EH (cell line): ENCODE measurements at places on chromosomes 1 and 21.

DNA sequence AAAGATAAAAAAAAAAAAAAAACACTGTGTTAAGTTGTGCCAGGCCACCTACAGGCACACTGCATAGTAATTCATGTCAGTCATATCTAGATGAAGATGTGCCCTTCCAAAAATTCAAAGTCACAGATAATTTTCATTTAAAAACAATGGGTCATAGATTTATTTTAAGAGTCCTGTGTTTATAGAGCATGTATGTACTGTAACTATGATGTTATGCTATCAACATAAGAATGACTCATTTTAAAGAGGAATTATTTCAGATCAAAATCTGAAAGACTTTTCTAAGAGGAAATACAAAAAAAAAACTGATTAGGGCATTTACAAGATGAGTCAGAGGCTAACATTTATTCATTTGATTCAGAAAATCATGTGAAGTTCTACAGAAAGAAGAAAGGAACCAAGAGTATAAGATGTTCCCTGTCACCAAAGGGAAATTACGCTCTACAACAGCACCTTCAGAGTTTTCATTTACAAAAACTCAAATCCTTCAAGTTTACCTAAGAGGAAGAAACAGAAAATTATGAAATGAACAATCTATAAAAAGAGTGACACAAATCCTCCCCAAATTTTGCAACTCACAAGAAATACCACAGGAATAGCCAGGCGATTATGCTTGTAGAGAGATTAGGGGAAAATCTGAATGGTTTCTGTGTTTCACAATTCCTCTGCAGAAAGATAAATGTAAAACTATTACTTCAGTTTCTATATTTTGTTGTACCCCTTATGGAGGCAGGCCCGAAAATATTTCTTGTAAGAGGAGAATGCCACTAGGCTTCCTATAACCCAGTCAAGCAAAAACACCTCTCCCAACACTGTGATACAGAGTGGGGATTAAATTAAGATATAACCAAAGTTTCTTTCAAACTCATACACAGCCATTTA lies 13.8 kb downstream of the TP53BP2 start:
- peak; percentile 84 for DNase-seq

- no peak for DNase-seq
Observed at GRCh38 chr1:16171314-16172151, 15.7 kb upstream of the EPHA2 start.

DNA sequence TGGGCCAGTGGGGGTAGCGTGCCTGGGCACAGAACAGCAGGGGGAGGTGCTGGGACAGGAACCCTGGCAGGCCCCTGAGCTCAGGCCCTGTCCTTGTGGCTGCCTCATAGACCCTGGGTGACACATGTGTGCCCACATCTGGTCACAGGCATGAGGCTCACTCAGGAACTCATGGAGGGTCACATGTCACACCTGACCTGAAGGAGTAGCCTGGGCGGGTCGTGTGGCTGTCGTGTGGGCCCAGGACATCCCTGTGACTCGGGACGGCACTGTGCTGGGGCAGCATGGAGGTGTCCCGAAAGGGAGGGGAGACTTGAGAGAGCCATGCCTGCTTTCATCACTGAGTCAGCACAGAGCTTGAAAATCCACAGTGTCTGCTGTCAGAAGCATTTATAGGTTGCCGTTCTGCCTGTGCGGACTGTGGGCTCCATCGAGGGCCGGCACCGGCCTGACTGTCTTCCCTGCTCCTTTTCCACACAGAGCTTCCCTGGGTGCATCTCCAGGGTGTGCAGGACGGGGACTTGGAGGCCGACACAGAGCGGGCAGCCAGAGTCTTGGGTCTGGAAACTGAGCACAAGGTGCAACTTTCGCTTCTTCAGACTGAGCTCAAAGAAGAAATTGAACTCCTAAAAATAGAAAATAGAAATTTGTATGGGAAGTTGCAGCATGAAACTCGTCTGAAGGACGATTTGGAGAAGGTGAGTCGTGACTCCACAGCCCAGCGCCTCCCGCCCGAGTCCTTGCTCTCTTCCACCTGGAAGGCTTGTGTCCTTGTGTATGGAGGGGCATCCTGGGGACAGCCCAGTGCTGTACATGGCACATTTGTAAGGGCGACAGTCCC lies 32.8 kb downstream of the PCNT start:
- DNase-seq = no peak

- DNase-seq = no peak
Observed at GRCh38 chr21:44897326-44898010, 23.2 kb downstream of the ITGB2 start.

- no peak for DNase-seq
Observed at GRCh38 chr1:30242722-30243457, 480.5 kb downstream of the MATN1 start.

GRCh38 chr1:16367968-16368890 lies 1.2 kb downstream of the SZRD1 start:
- DNase-seq = peak; percentile 83

DNA sequence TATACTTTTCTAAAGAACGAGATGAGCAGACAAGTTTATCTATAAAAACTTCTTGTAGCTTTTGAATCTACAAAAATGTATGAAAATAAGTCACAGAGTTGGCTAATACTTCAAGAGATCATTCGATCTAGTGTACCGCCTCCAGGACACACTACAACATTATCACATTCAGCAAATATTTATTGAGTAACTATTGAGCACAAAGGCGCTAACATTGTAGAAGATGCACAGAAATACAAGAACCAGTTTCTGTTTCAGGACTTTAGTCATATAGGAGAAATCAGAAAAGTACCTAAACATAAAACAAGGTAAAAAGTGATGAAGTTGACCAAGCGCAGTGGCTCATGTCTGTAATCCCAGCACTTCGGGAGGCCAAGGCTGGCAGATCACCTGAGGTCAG lies 20.6 kb downstream of the WASF2 start:
- DNase-seq = no peak

DNA sequence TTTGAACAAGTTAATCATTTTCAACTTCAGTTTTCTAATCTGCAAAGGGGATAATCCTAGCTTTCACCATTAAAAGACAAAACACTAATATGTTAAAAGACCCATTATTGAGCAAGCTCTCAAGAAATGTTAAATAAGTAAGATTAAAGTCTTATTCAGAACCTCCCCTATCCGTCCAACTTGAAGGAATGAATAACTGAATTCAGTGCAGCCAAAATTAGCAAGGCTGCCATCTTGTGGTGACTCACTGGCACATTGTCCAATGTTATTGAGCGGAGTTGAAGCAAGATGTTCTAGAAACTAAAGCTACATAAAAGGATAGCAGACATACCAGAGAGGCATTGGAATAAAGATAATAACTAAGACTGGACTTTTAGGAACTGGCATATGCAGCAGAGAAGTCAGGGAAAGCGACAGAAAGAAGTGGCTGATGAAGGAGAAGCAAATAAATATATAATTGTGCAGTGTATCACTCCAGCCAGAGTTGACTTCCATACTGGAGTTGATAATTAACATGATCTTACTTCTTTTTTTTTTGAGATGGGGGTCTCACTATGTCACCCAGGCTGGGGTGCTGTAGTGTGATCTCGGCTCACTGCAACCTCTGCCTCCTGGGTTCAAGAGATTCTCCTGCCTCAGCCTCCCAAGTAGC lies 8.2 kb upstream of the CAP1 start:
- peak; percentile 71 for DNase-seq

DNA sequence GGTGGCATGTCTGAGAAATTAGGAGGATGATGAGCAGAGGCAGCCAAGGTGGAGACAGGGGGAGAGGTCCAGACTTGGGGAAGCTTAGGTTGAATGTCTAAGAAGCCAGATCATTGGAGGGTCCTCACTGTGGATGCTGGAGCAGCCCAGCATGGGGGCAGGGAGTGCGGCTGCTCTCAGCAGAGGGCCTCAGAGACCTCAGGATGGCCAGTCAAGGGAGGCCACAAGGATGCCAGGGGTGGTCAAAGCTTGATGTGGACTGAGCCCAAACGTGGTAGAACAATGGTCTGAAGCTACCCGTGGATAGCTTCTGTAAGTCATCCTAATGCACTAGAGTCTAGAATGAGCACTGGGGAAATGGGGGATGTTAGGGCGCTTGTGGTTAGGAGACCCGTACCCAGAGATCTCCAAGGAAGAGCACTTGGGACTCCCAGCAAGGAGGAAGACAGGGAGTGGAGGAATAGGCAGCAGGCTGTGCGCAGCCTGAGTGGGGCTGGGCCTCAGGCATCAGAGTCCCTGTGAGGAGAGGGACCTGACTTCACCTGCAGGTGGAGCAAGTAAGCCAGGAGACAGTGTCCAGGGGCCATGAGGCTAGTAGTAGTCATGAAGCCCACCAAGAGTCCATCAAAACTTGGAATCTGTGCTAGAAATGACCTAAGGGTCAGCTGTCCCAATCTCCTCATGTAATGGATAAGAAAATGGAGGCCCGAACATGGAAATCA lies 4.3 kb upstream of the S100A9 start:
- DNase-seq = peak; percentile 7

DNA sequence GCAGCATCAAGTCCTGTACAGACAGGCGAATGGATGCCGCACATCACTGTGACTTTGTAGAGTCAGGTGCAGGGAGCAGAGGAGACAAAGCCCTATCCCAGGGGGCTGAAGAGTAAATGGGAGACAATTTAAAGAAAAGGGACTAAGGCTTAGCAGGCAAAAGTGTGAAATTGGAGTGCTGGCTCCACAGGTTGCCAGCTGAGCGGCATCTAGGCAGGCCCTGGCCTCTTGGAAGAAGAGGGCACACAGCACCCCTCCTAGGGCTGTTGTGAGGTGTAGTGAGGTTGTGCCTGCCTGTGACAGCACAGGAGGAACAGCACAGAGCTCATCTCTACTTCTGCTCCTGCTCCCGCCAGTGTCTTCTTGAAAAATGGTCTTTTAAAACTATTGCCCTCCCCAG lies 47.3 kb downstream of the TENT5C start:
- no peak for DNase-seq

GRCh38 chr1:58895082-58895481 lies 111.2 kb upstream of the JUN start:
- DNase-seq = no peak

- DNase-seq = no peak
Observed at GRCh38 chr1:226162898-226163297, 23.6 kb downstream of the ACBD3 start.

GRCh38 chr21:16891821-16892220 lies 621.0 kb upstream of the CXADR start:
- DNase-seq = peak; percentile 8

- no peak for DNase-seq
Observed at GRCh38 chr1:200029035-200029821, 1.7 kb downstream of the NR5A2 start.

- DNase-seq = no peak
Observed at GRCh38 chr21:44089001-44089911, 17.9 kb upstream of the PWP2 start.

DNA sequence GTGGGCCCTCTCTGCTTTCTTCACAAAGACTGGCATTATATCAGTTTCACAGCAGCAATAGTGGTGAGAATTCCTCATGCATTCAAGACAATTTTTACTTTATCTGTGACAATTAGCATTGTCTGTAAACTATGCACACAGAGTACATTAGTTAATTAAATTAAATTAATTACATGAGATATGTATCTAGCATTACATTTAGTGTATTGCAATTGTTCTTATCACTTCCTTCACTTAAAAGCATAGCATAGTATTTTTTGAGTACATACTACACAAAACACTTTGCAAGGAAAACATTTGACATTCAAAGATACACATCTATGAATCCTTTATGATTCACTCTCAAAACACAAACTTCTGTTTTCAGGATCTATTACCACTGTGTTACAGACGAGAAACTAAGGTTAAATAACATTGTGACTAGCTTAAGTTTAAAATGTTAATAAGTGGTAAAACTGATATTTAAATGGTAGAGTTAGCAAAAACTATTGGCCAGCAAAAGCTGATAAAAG lies 1542.6 kb downstream of the PLA2G4A start:
- no peak for DNase-seq

DNA sequence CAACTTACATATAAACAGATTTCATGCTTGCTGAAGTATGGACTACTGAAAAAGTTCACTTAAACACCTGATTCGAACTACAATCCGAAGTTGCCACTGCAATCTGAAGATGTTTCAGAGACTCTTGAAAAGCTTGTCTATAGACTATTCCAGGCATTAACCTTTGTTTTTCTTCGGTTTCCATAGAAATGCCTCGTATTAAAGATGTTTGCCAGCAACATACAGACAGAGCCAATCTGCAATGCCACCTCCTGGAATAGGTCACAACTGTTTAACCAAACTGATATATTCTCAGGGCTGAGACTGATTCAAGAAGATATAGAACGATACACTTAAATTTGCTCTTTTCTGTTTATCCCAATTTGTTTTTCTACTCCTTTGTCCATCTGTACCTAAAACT lies 28.9 kb upstream of the DMRTB1 start:
- DNase-seq = peak; percentile 41

DNA sequence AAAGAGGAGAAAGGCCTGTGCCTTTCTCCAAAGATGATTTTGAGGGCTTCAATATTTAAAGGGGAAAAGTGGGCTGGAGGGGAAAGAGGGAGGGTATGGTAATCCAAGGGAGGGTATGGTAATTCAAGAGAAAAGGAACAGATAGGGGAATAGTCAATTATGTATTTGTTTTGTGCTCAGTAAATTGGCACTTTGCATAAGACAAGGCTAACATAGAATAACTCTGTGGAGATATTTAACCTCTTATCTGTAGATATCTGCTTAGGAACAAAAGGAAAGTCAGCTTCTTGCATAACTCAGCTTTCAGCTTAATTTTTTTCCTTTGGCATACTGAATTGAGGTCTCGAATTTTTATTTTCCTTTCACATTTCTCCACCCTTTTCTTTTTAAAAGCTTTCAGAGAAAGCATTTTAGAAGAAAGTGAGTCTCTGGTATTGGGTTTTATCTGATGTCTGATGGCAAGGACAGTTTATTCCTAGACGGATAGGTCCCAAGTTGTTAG lies 119.9 kb upstream of the F3 start:
- no peak for DNase-seq

GRCh38 chr1:27634177-27634984 lies 604 bp downstream of the FGR start:
- DNase-seq = peak; percentile 41

DNA sequence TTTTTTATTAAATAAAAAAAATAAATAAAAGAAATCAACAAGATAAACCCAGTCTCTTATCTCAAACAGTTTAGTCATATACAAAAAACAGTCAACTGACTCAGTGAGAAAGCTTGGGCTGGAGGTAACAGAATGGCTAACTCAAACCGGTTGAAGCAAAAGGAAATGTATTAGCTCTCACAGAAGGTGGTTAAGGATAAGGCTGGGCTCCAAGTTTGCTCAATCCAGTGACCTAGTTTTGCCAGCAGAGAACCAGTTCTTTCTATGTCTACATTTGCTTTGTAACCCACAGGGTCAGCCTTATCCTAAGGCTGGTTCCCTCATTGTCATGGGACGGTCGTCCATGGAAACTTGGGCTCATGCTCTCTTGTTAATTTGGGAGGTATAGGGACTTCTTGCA lies 144.5 kb upstream of the L1TD1 start:
- no peak for DNase-seq
